ENCODE measurements at places on chromosomes 11 and 22.
A peak's percentile ranks its signal among the peaks of the same experiment; 100 is the strongest.

DNA sequence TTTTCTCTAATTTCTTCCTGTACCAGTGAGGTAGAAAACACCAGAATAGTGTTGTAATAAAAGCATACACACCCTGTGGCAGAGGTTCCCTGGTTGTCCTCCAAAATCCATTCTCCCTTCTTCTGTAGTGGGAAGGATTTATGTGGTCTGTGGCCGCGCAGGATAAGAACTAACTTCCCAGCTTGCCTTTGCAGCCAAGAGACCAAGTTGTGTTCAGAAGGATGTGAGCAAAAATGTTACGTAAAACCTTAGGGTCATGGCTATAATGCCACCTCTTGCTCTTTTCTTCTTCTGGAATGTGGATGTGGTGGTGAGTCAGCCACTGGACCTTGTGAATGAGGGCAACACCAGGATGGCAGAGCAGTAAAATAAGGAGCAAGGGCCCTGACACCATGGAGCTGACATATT, 28.4 kb downstream of the CCDC90B start:
- DNase-seq: no peak

DNA sequence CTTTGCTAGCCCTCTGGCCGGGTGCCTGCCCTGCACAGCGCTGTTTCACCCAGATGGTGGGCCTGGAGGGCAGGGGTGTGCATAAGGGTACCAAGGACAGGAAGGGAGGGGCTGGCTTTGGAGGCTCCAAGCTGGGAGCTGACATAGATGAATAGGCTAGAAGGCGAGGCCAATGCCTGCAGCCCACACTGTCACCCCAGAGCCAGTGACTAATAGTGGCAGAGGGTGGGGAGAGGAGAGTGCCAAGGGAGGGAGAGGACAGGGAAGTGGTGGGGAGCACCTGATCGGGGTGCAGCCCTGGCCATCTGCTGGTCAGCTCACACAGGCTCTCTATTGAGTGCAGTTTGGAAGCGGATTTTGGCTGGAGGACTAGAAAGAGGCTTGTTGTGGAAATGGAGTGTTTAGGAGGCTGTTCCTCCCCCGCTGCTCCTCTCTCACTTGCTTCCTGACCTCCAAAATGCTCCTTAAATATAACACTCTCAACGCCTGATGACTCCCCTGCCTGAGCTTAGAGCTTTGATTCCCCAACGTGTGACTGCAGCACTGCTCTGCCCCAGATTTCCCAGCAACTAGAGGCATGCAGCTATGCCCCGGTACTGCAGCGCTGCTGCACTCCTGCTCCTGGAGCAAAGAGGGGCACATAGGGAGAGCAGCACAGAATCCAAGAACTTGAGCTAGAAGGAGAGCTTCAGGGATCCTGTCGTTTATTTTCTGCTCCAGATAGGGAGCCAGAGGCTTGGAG, 89.2 kb downstream of the GRAMD1B start:
- DNase-seq: no peak

- no peak for DNase-seq
These were observed 83.2 kb upstream of the SYT13 start for GRCh38 chr11:45369313-45369712.

DNA sequence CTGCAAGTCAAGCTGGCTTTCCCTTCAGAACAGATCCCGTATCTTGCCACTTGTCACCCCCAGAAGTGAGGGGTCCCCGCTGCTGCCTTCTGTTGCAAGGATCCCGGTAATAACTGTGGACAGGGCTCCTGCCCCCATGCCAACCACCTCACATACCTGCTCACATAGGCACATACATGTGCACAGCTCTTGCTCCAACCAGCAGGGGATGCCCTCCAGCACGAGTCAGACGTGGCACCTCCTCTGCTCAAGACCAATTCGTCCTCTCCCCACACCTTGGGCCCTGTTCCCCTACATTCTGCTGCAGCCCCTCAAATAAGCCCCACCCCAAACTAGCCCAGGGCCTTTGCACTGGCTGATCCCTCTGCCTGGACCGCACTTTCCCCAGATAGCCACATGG, 163.3 kb downstream of the CRYBB2 start:
- DNase-seq: no peak

DNA sequence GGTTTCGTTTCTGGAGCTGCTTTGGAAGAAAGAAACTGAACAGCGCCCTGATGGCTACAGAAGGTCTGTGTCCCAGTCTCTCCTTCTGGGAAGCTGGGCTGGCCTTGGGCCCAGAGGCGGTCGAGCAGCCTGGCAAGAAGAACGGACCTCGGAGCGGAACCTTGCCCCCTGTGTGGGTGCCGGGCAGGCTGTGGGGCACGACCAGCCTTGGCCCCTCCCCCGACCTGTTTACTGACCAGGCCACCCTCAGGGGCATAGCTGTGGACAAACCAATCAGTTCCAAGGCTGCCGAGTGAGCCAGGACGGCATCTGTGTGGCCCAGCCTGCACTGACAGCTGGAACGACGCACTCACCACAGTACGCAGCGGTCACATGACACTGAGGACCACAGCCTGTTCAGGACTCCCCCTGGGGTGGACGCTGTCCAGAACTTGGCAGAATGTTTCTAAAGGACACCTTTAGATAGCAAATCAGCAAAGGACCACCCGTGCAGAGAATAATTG, 7.2 kb downstream of the PIM3 start:
- peak; percentile 44 for DNase-seq

DNA sequence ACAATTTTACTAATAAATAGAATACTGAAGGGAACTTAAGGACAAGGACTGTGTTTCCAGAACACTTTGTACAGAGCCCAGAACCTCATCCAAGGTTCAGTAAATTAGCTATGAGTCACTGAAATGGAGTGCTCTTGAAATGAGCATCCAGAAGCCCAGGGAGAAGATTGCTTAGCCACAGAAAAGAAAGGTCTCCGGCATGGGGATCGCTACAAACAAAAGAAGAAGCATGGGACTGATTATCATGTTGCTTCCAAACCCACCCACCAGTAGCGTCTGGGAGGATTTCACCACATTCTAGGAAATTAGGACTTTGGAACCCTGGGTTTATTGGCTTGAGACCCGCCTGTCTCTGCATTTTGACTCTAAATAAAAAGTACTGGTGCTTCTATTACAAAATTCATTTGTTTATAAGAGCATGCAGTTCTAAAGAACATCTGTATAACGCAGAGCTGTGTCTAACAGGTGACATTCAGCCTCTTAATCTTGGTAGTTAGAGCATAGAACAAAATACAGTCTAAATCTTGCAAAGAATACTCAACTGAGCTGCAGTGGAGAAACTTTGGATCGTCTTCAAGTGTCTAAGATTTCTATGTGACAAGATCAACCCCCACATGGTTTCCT, 35.9 kb upstream of the SESN3 start:
- no peak for DNase-seq

DNA sequence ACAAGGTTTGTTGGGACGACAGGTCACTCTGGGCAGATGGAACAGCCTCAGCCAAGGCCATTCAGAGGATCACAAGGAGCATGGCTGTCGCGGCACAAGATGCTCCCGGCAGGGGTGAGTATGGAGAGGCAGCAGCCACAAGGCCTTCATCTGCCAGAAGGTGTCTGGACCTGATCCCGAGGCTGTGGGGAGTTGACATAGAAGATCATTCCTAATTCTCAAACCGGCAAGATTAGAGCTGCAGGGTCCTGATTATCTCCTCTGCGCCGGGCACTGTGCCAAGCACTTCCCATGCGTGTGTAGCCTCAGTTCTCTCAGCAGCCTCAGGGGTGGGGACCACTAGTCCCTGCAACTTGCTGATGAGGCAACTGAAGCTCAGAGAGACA, 32.3 kb upstream of the RFPL3 start:
- no peak for DNase-seq

GRCh38 chr11:31779374-31779791, 31.7 kb downstream of the PAX6 start:
- no peak for DNase-seq

DNA sequence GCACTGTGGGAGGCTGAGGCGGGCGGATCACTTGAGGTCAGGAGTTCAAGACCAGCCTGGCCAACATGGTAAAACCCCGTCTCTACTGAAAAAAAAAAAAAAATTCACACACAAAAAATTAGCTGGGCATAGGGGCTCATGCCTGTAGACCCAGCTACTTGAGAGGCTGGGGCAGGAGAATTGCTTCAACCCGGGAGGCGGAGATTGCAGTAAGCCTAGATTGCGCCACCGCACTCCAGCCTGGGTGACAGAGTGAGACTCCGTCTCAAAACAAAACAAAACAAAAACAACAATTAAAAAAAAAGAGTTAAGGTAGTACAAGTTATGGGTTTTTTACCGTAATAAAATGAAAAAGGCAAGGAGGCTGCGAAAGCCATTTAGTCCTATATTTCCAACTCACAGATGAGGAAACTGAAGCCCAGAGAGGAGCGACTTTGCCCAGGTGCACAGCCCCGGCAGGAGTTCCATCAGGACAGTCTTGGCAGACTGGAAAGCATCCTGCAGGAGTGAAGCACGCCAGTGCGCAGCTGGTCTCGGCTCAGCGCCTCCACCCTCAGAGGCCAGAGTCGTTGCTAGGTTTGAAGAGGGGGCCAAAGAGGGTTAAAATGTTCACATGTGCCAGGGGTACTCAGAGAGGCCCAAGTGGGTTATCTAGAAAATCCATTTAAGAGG, 3.8 kb upstream of the FADS3 start:
- no peak for DNase-seq

- DNase-seq: no peak
These were observed 363.0 kb downstream of the SHANK2 start for GRCh38 chr11:70889411-70889810.

DNA sequence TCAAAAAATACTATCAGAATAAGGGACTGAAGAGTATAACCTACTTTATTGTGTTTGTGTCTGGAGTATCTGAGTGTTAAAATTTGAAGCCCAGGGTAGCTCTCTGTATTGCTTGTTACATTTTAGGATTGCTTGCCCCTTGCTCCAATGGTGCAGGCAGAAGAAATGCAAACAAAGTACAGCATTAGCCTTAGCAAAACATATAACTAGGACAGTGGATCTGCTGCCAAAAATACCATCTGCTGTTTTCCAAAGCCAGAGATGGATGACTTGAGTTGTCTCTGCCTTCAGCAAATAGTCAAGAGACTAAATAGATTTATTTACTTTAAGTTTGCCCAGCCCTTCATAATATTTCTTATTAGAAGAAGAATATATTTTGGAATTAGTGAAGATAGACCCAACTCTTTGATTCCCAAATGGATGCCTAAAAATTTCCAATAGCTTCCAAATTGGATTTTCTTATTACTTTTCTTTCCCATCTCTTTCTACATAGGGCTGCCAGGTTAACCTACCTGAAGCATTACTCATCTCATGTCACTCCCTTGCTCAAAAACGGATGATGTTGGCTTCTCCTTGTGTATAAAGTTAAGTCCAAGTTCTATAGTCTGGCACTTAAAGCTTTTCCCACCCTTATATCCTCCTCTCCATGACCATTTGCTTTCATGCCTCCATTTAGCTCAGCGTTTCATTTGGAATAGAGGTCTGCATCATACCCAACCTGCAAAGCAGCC, 66.3 kb downstream of the LDLRAD3 start:
- peak; percentile 22 for DNase-seq

DNA sequence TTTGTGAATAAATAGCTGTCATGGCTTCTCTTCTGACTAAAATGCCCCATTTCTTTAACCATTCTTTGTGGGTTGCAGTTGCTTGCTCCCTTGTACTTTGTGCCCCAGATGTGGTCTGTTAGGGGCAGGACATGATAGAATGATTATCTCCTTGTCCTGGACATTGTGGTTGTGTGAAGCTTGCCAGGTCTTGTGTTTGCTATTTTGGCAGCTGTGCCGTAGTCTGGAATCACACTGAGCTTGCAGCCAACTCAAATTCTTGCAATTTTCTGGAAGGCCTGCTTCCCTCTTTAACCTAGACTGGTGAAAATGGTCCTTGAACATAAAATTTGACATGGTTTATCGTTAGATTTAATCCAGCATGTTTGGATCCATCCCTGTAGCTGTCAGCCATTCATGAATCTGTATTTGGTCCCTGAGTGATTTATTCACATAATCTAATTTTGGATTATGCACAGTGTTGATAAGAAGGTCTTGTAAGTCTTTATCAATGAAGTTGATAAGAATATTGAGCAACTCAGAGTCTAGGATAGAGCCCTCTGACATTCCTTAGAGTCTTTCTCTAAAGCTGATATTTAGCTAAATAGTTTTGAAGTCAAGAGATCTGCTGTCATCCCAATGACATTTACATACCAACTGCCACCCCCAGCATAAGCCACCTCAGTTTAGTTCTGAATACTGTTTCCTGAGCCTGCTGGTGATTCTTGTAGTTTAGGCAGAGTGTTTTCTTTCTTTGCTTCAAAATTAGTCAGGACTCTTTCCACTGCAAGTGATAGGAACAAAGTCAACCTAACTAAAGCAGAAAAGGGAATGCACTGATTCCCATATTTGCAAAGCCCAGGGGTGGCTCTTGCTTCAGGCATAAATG, 9.8 kb downstream of the SPON1 start:
- no peak for DNase-seq

GRCh38 chr11:64676261-64676615, 46.8 kb downstream of the NRXN2 start:
- DNase-seq: no peak

DNA sequence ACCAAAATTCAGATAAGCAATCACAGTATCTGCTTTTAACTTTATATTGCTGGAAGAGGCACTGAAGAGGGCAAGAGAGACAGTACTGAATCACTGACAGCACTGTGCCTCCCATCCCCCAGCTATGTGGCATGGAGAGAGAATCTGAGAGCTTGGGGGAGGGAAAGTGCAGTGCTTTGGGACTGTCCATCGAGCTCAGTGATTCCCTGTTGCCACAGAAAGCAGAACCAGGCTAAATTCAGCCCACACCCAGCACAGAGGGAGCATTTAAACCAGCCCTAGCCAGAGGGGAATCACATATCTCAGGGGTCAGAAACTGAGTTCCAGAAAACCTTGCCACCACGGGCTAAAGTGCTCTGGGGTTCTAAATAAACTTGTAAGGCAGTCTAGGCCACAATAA, 44.3 kb downstream of the KCNQ1 start:
- no peak for DNase-seq

DNA sequence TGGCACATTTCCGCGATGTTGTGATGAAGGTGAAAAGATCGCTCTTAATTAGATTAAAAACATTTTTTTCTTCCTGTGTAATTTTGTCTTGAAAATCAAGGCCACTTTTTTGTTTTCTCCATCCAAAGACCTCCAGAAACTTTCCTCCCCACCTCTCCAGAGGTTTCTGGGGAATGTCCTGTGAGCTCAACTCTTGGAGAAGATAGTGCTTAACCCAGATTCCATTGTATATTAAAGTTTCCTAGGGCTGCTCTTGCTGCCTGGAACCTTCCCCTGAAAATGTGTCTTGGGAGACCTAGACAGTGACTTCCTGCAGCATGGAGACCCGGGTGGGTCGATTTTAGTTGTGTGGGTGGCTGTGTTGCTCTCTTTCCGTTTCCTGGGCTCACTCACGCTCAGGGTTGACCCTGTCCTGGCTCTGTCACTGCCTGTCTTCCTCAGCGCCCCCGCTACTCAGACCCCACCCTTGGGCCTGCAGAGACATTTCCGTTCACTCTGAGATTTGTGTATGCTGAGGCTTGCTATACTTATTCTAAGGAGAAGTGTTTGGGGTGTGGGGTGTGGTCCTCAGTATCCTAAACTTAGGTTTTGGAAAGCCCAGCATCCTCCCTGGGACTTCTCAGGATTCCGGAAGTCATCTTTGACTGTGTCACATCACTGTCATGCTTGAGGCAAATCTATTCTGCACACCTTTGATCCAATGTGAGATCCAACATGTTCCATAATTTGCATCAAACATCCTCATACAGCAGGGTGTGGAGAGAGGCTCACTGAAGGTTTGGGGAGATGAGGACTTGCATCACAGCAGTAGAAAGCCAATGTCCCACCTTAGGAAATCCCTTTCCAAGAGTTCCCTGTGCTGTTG, 47.2 kb downstream of the KCNQ1OT1 start:
- no peak for DNase-seq

All from midbrain (tissue), 1 donor.